ENCODE measurements at places on chromosomes 1 and 21.

DNA sequence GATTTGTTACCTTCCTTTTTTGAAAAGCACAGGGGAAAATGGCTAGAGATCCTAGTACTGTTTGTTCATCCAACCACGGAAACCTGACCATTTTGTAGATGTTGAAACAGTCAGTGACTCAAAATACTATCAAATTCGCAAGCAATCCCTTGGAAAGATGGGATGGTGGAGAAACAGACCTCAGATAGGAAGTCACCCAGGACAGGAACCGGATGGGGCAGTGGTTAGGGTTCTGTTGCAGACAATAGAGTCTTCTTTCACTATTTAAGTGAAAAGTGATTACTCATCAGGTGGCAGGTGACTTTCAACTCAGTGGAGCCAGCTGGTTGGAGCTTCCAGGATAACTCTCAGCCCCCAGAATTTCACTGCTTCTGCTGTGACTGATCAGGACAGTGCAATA is 17.0 kb downstream of the LHX4 start:
- no peak for DNase-seq

DNA sequence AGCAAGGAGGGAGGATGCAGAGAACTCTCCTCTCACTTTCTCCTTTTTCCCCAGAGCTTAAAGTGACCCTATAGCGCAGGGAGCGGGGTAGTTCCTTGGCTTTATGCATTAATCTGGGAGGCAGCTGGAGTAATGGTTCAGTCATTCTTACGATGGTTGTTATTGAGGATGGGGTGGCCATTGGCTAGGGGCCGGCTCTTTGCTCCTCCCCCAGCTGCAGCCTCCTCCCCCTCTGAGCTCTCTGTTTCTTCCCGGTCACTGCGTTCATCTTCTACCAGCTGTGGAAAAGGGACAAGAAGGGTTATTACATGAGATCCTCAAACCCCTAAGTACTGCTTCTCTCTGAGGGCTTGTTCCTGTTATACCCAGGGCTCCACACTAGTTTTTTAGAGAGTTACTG is 8.6 kb downstream of the CERS2 start:
- no peak for DNase-seq

- no peak for DNase-seq
Measured at GRCh38 chr1:230293390-230293700, 132.8 kb downstream of the PGBD5 start.

DNA sequence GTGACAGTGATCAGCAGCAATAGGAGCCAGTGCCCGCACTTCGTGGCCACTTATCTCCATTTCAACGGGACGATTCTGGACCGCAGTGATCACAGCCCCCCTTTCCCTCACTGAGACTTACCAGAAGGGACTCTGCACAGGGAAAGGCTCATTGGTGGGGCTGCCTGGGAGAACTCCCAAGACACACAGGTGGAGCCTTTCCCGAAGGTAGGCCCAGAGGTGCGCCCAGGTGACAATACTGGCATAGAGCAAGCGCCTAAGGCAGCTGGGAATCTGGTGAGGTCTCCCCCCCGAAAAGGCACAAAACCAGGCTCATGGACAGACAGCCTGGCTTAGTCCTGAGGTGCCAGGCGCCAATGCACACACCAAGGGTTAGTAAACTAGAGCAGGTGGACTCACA is 318.9 kb downstream of the AJAP1 start:
- no peak for DNase-seq

DNA sequence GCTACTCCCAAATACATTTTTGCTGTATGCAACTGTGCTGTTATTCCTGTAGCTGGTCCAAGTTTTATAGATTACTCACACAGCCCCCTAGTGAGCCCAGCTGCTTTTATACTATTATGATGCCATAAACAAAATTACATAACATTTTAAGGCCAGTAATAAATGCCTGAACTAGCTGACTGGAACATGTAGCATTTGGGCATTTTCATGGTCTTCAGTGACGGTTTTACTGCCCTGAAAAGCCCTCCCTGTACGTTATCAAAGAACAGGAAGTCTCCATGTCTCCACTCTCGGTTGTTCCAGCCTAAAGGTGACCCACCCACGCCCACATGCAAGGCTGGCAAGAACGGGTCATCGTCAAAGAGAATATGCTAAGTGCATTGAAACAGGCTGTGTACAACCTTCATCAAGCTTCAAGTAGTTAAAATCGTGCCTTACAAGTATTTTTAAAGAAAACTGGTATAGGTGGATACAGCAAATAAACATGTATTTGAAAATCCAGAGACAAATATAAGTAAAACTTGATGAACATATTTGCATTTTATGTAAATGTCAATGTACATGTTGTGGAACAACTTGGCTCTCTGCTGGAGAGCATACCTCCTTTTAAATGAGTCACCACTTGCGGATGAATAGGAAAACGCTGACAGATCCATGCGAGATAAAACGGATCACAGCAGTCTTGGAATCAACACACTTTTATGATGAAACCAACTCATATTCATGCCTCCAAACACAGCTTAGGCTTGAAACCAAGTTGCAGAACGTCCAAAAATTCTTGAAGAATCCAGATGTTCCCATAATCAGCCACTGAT is 520.5 kb downstream of the SMYD3 start:
- no peak for DNase-seq

GRCh38 chr1:206674745-206675175 is 9.9 kb upstream of the MAPKAPK2 start:
- no peak for DNase-seq

GRCh38 chr1:210117198-210117597 is 115.4 kb upstream of the SERTAD4 start:
- DNase-seq: no peak

DNA sequence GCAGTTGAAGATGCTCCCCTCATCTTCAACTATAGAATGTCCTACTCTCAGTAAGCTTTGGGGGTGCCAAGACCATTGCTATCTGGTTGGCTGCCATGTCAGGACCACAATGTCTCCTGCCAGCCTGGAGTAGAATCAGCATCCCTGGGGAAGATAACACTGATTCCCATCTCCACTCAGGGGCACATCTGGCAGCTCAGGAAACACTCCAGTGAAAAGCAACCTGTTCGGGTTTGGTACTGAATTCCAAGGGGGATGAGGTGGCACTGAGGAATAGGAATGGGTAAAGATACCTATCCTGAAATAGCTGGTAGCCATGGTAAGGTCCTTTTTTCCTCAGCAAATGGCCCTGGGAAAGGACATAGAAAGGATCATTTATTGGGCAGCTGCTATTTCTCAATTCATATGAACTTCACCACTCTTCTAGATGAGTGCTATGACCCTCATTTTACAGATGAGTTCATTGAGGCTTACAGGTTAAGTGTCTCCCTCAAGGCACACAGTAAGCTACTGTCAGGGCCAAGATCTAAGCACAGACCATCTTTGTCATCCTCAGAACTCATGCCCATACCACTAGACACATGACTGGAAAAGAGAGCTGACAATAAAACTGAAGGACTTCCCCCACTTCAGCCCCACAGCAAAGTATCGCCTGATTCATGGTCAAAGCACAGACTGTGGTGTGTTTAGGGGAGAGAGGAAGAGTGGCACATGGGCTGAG is 31.4 kb downstream of the AK2 start:
- DNase-seq: no peak

DNA sequence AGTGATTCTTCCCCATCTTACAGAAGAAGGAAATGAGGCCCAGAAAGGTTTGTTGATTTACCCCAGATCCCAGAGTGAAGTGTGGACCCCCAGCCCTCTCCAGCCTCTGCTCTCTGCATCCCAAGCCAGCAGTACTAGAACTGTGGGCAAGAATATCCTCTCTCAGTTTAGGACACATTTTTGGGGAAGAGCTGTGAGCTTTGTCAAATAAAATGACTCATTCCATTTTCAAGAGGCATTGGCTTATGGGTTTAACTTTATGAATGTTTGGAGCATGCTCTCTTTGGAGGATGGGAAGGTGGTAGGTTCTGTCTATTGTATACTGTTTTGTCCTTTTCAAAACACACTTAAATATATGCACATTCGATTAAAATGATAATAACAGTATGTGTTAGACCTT is 70.6 kb upstream of the CNTN2 start:
- no peak for DNase-seq

GRCh38 chr21:33339918-33340317 is 15.1 kb downstream of the IFNAR1 start:
- DNase-seq: no peak

- no peak for DNase-seq
Measured at GRCh38 chr1:94236013-94236491, 1.3 kb downstream of the ARHGAP29 start.

DNA sequence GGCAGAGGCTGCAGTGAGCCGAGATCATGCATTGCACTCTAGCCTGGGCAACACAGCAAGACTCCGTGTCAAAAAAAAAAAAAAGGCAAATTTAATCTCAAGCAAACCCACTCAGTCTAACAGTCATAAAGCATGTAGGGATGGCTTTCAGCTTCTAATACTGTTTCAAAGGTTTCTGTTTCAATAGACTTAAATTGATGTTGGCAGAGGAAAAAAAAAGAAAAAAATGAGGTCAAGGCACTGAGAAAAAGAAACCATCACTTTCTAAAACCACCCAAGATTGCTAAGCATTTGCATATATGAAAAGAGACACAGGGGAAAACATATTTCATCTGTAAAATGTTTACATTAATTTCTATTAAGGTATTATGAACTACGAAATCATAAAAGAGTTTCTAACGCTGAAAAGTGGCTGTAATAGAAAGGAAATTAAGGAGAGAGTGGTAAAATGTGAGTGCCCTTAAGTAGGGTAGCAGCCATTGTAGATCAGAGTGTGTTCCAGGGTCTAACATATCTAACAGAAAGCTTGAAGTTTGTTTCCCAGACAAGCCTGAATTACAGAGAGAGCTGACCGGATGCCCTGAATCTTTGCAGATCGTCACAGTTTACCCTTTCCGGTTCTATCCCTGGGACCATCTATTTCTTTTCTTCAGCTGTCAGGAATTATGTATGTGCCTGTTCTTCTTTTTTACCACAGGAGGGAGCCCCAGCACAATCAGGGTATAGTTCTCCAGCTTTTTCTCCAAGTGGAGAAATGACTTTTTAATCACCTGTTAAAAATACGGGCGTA is 70.0 kb downstream of the PLD5 start:
- DNase-seq: no peak

DNA sequence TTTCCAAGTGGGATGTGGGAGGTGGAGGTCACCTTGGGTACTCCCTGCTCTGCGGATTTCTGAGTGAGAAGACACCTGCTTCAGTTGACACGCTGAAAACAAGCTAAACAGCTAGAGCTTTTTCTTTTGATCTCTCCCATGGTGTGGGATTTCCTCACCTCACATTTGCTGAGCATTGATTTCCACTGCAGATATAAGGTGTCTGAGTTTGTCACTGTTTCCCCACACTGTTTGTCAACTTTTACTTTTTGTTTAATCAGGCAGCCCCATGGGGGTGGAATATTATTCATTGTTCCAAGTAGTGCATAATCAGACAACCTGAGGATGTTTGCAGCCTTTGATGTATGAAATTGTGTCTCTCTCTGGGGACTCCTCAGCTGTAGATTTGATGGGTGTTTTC is 49.5 kb downstream of the FASLG start:
- no peak for DNase-seq

DNA sequence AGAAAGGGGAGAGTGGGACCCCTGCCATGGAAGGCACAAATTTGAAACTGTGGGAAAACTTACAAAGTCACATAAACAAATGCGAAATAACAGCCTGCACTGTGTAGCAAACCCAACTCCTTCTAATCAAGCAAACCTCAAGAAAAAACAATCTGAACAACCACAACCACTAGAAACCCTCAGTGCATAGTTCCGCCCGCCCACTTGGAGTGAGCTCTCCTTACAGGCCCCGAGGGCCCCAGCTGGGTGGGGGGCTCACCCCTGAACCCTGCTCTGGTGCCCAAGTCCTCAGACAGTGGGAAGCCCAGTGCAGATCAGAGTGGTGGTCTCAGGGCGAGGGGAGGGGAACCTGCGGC is 931 bp upstream of the MXRA8 start:
- no peak for DNase-seq

DNA sequence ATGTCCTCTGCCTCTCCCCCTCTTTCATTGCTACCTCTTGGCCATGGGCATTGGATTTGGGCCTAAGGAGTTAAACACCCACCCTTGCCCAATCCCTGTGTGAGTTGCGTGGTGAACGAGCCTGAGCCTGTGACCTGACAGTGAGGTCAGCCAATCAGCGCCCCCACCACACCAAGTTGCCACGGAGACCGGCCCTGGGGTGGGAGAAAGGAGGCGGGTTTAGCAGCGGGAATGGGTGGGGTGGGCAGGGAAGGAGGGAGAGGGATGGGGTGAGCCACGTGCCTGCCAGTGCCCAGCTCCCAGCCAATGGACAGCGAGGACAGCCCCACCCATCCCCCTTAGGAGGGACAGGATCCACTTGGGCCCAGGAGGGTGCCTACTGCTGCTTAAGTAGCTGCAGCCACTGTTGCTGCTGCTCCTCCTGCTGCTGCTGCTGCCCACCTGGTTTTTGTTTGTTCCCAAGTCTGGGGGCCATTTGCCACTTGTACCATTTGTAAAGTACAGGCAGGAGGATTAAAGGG is 9.5 kb downstream of the ZBTB7B start:
- no peak for DNase-seq

- DNase-seq: no peak
Measured at GRCh38 chr1:68132426-68133130, 82.2 kb upstream of the DIRAS3 start.

DNA sequence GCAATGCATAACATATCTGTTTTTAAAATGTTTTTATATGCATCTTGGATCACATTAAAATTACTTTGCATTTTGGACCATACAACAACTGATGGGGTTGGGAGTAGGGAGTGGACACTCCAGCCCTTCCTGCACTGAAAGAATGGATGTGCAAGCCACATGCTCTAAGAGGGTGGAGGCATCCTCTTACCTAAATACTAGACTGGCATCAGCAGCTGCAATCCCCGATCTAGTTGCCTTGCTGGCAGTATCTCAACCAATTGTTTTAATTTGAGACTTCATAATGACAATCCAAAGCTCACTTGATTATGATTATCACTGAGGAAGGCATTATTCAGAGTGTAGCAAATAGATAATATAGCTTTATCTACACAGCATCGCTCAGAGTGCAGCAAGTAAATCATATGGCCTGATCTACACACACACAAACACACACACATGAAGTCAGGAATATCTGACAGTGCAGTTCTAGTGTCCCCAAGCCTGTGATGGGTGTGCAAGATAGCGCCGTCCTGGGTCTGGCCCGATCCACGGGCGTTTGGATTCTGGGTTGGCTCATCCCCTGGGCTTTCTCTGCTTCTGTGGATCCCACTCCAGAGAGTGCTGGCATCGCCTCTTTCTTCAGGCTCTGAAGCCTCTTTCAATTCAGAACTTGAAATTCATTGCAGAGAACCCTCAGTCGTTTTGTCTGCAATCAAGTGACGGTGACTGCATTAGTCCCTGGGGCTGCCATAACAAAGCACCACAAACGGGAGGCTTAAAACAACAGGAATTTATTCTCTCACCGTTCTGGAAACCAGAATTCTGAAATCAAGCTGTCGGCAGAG is 181.3 kb downstream of the ETS2 start:
- DNase-seq: no peak

GRCh38 chr1:14733779-14734140 is 135.3 kb downstream of the KAZN start:
- no peak for DNase-seq

- no peak for DNase-seq
Measured at GRCh38 chr1:91736715-91737615, 149.0 kb downstream of the TGFBR3 start.

All from activated effector memory CD4-positive, alpha-beta T cell treated with Interleukin-2 at 50 U/mL for 16 hours (primary cell).